Cortex of kidney (tissue), 1 donor: ENCODE measurements at places on chromosomes 6 and 20.

GRCh38 chr6:22809370-22809769, 240.0 kb downstream of the HDGFL1 start:
- no peak for DNase-seq

GRCh38 chr20:4694076-4694475, 27.6 kb upstream of the PRND start:
- DNase-seq, result no peak

GRCh38 chr20:6595704-6596103, 171.8 kb upstream of the BMP2 start:
- no peak for DNase-seq

- DNase-seq, result no peak
Measured at GRCh38 chr6:110529907-110530306, 53.5 kb upstream of the SLC22A16 start.

DNA sequence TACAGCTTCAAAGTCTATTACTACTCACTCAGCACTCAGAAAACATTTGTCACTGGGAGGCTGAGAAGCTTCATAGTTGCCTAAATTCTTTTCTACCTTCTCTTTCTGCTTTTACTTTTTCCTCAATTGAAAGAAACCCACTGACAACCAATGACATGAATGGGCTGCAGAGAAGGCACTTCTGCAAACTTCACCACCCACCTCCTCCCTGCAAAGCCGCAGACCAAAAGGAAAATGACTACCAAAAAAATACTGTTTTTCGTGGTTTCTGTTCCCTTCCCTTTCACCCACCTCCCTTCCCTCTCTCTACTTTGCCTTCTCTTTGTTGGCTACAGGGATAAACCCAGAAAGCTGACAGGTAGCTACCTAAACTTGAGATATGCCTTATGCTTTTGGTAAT, 3.2 kb downstream of the GNAS-AS1 start:
- DNase-seq, result no peak

DNA sequence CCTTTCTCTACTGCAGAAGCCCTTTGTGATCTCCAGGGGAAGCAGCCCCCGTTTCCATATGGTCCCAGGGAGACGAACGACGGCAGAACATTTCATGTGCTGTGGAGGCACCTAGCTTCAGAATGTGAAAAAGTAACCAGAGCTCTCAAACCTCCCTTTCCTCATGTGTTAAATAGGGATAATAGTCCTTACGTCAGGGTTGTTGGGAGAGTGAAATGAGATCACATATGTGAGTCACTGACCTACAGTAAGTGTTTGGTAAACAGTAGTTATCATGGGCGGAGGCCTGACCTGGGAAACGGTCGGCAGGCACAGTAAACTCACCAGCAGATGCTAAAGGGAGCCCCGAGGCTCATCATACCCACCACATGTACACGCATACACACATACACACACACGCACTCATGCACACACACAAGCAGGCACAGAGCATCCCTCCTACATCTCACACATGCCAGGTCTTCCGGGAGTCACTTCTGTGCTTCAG, 89.7 kb downstream of the LY86 start:
- DNase-seq, result no peak

DNA sequence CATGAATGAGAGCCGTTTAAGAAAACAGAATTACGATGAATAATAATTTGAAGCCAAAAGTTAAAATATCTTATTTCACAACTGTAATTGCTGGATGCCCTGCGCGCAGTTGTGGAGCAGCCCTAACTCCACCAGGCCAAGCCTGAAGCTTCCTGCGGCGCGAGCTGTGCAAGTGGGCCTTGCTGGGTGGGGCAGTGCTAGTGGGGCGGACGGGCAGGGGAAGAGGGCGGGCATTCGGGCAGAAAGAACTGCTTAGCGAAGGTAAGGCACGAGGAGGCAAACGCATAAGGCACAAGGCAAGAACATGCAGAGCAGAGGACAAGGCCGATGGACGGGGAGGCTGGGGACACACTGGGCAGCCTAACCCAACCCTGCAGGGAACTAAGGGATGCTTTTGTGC, 2.3 kb downstream of the HLA-DQB2 start:
- DNase-seq, result no peak

GRCh38 chr6:169425628-169426370, 172.2 kb upstream of the THBS2 start:
- DNase-seq, result no peak

DNA sequence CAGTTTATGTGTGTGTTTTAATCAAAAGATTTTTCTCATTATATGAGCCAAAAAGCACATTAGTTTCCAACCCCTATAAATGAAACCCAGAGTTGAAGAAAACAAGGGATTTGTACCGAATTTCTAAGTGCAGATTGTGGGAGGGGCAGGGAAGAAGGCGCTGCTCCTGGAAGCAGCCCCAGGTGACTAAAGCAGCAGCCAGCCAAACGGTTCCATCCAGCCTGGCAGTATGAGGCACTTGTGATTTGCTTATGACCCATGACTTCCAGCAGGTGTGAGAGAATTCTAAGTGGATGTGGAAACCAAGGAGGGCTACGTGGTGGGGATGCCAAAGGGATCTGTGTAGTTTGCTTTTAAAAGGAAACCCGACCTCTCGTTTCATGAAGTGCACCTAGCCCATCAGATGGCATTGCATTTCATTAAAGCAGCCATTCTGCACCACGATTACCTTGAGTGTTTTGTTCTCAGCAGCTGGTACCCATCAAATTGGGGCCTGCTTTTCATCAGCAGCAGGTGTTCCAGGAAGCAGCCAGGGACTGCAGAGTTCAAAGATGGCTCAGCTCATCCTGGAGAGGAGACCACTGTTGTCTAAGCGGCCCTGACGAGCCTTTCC, 79.1 kb downstream of the DTD1 start:
- DNase-seq, result no peak

DNA sequence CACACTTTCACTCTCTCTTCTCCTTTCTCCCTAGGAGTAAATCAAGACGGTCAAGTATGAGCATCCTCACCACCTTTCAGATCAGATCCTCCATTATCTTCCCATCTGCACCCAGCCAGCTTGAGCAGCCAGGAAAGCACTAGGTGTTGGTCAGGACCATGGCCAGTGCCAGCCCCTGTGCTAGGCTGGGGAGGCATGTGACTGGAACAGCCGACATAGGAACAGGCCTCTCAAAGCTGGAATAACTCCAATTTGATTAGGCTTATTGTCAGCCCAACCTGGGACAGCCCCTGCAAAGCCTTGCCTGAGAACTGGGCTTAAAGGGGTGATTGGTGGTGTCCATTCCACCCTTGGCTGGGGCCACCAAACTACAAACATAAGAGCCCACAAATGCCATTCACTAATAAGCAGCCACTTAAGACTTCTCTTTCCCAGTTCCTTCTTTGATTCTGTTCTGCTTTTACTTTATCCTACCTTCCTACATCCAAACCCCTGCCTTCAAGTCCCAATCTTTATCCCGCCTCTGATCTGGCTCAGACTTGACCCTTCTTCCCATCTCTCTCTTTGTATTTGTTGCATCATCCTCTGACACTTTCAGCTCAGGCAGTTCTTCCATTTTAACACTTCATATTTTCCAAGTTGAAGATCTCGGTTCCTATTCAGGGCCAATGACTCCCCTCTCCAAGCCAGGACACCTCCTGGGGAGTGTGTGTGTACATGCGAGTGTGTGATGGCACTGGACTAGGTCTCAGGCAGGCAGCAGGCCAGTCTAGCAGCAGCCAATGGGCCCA, 4.5 kb upstream of the TREM2 start:
- no peak for DNase-seq

GRCh38 chr6:56938649-56939191, 16.2 kb upstream of the BEND6 start:
- DNase-seq, result no peak
